H54 (cell line): ENCODE measurements at places on chromosomes 12 and 14.

GRCh38 chr14:61322799-61323290, 1.5 kb downstream of the PRKCH start:
- no peak for DNase-seq

GRCh38 chr12:16417058-16417457, 69.6 kb downstream of the MGST1 start:
- DNase-seq: no peak

- no peak for DNase-seq
Observed at GRCh38 chr14:92922155-92922735, 705 bp upstream of the CHGA start.

DNA sequence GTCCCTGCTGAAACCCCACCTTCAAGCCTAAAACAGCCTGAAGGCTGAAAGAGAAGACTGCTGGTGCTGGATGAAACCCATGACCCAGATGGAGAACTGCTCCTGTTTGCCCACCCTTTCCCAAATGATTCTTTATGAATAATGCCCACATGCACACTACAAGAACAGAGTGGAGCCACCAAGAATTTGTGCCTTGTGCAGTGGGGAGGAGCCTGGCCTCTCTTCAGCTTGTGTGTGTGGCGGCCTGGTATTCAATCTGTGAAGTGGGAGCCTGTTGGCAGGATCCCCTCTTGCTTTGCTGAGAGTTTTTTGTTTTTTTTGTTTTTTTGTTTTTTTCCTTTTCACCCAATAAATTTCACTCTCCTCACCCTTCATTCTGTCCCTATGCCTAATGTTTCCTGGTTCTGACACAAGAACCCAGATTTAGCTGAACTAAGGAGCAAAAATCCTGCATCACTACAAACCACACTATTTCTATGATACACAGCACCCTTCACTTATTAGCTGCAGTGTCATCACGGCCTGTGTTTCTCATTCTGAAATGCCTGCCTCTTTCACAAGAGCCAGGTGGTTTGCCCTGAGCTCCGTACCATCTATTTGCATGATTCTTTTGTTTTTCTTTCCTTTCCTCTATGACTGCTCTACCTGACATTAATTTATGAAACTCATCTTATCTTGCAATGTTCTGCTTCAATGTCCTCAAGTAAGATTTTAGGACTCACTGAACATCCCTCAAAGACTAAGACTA, 585.5 kb upstream of the ATXN7L3B start:
- no peak for DNase-seq

- DNase-seq: no peak
Observed at GRCh38 chr14:64125270-64125669, 168.9 kb downstream of the ESR2 start.

GRCh38 chr14:47557894-47558293, 117.5 kb downstream of the MDGA2 start:
- DNase-seq: no peak

DNA sequence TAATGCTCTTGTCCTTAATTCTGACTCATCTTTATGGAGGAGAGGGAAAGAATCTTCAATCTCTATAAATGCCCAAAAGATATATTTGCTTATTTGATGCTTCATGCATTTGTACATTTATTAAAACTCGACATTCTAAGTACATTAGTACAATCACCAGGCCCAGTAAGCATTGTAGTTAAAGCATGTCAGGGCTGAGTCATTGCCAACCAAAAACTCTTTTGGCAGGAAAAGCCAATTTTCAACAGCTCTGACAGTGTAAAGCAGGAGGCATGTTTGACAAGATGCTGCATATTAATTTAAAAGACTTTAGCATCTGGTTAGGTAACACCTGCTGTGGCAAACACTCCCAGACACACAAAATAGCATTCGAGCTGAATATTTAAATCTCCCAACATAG, 290.9 kb downstream of the PPFIA2 start:
- DNase-seq: peak; percentile 2

- DNase-seq: peak; percentile 40
Observed at GRCh38 chr12:55818140-55818728, 393 bp downstream of the ORMDL2 start.

DNA sequence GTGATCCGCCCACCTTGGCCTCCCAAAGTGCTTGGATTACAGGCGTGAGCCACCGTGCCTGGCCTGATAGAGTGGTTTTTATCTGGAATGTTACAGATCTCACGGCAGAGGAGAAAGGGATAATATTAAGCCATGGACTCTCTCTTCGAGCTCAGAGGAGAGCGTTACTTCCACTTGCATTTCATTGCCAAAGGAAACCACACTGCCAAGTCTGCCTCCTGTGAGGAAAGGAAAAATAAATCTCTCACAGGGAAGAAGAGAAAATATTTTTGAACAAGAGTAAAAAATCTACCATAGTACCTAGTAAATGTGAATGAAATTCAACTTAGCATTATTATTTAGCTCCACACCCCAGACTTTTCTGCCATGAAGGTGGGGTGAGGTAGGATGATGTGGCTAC, 319.2 kb upstream of the PRICKLE1 start:
- DNase-seq: no peak

- no peak for DNase-seq
Observed at GRCh38 chr14:44449680-44450079, 57.4 kb downstream of the FSCB start.

DNA sequence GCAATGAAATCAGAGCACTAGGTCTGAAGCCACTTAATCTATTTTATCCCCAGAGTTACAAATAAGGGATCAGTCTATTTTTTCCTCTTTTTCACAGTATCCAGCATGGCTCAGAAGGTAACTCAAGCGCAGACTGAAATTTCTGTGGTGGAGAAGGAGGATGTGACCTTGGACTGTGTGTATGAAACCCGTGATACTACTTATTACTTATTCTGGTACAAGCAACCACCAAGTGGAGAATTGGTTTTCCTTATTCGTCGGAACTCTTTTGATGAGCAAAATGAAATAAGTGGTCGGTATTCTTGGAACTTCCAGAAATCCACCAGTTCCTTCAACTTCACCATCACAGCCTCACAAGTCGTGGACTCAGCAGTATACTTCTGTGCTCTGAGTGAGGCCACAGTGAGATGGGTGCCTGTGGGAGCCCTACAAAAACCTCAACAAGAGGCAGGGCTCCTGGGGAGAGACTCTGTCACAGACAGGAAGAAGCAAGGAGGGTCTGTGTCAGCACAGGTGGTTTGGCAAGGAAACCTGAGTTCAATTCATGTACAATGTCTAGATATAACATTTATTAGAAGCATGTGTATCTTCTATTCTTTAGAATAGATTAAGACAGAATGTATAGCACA, 334.3 kb upstream of the OR4E1 start:
- no peak for DNase-seq

GRCh38 chr12:3962631-3963483, 89.7 kb upstream of the PARP11 start:
- DNase-seq: no peak

GRCh38 chr14:64190974-64191502, 103.1 kb downstream of the ESR2 start:
- DNase-seq: no peak

DNA sequence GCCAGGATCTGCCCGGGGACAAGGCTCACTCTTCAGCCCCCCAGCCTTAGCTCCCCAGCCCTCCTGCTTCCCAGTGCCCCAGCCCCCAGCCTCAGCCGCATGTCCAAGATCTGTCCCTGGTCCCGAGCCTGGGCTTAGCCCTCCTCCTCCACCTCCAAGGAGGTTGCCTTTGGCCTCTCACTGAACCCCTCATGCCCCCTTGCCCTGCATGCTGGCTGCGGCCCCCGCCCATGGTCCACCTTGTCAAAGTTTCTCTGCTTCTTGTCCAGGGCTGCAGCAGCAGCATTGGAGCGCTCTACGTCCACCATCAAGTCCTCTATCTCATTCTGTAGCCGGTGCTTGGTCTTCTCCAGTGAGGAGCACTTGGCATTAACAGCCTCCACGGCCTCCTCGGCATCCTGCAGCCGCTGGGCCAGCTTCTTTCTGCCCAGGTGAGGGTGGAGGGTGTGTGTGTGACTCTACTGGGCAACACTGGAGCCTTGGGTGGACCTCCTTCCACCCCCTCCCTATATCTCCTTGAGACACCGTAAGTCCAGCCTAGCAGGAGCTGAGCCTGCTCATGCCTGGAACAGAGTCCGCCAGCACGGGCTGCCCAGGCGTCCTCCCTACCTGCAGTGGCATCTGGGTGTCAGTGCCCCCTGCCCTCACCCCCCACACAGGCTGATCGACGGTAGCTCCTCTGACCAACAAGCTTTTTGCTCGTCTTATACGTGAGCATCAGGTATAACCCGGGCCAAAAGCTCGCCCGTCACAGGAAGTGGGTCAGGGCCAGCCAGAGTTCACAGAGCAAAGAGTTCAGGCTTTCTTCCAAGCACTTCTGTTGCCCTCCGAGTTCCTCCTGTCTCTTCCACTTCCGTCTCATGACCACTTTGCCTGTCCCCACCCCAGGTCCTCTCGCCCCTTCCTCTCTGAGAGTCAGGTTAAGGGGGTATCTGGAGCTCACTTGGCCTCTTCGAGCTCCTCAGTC, 11.4 kb downstream of the CMTM5 start:
- DNase-seq: no peak

GRCh38 chr12:121190523-121191031, 19.4 kb upstream of the P2RX4 start:
- peak; percentile 54 for DNase-seq

DNA sequence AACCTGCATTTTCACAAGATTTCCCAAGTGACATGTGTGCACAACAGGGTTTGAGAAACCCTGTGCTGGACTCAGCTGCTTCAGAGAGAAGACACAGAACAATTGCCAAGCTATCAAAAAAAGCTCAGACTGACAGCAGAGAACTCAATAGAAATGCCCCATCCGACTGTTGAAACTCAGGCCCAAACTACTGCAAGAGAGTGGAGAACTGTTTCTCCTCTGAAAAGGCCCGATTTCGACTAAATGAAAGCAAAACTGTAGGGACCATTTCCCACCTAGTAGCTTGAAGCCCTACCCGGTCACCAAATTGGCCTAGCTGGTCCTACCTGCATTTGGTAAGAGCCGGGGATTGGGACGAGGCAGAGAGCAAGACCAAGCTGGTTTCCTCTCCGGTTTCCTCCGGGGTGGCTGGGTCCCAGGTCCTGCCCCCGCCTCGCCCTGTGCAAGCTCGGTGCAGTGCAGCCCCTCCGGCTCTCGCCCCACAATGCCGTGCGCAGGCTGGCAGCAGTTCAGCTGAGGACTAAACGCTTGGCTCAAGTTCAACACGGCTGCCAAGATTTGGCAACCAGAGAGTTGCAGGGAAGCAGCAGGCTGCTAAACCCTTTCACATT, 1180.6 kb downstream of the VRK1 start:
- no peak for DNase-seq

GRCh38 chr14:75495399-75495798, 26.9 kb upstream of the BATF start:
- DNase-seq: no peak

DNA sequence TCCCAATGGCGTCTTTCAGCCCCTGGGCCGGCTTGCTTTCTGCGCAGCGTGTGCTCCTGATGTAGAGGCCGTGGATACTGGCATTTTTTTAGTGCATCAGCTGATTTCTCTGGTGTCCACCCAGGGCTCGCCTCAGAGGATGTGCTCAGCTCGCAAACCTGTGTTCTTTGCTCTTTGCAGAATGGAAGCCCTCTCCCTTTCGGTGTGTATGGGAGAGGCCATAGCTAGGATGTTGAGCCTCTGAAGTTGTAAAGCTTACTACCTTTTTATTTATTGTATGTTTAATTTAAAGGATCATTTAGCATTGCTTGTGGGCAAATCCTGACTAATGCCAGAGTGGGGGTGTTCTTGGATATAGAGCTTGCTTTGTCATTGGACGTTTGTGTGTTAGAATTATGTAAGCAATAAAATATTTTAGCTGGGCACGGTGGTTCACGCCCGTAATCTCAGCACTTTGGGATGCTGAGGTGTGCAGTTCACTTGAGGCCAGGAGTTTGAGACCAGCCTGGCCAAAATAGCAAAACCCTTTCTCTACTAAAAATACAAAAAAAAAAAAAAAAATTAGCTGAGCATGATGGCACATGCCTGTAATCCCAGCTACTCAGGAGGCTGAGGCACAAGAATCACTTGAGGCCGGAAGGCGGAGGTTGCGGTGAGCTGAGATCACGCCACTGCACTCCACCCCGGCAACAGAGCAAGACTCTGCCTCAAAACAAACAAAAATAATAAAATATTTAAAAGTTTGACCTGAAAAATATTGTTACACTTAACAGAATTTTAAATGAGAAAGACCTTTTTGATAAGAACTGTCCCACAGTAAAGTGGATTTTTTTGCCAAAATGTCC, 52.6 kb upstream of the MMP17 start:
- DNase-seq: peak; percentile 23

DNA sequence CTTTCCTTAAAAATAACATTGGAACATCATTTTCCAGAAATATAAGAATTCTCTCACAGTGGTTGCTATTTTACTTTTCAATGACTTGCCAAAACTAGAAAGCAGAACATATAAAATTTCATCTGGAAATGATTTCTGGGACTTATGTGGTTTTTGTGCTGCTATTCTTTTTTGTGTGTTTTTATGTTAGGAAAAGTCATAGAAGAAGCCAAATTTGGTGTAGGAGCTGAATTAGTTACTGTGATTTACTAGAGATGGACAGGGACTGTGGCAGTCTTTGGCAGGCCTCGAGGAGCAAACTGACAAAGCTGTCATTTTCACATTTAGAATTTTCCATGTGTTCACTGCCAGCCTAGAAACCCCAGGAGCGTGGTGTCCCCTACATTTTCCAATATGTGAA, 38.3 kb upstream of the LDHB start:
- DNase-seq: no peak

- DNase-seq: no peak
Observed at GRCh38 chr12:2412305-2412643, 359.5 kb downstream of the CACNA1C start.

- DNase-seq: no peak
Observed at GRCh38 chr14:100072783-100073346, 7.6 kb downstream of the EVL start.

DNA sequence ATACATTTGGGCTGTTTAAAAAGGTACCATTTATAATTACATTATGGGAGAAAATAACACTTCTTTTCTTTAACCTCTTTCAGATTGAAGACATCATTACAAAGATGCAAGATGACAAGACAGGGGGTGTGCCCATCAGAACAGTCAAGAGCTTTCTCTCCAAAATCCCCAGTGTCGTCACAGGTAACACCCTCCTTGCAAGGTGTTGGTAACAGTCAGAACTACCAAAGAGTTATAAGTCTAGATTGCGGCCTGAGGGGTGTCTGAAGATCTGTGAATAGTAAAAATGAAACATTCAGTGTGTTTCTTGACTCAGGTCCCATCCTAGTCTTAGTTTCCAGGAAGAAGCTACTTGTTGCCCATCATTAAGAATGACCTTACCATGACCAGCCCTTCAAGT, 419.8 kb downstream of the RGS6 start:
- DNase-seq: no peak

- DNase-seq: no peak
Observed at GRCh38 chr14:42374332-42374731, 767.7 kb downstream of the LRFN5 start.

- no peak for DNase-seq
Observed at GRCh38 chr12:67271976-67272375, 2.8 kb downstream of the CAND1 start.
